ENCODE measurements at places on chromosomes 5 and 9.

DNA sequence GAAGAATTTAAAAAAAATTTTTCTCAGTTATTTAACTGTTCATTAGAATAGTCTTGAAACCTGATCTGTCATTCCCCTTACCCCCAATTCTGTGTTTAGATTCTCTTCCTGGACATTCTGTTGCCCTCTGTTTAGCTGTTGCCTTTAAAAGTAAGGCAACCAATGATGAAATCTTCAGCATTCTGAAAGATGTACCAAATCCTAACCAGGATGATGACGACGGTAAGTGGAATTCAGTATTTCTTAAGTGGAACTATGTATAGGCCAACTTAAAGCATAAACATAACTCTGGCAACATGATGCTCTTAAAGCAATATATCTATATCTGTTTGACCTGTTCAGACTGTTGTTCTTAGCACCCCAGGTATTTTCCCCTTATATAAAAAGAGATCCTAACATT lies 27.2 kb downstream of the NCBP1 start:
- no peak for DNase-seq

- DNase-seq = no peak
Measured at GRCh38 chr9:16500386-16500785, 370.1 kb downstream of the BNC2 start.

DNA sequence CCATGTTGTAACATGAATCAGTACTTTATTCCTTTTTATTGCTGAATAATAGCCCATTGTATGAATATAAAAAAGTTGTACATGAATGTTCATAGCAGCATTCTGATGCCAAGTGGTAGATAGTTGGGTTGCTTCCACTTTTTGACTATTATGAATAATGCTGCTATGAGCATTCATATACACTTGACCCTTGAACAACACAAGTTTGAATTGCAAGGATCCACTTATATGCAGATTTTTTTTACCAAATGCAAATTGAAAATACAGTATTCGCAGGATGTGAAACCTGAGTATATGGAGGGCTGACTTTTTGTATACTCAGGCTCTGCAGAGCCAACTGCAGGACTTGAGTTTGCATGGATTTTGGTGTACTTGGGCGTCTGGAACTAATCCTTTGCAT lies 14.7 kb upstream of the SIL1 start:
- no peak for DNase-seq

GRCh38 chr9:3977614-3978112 lies 322.2 kb downstream of the GLIS3 start:
- DNase-seq = no peak

DNA sequence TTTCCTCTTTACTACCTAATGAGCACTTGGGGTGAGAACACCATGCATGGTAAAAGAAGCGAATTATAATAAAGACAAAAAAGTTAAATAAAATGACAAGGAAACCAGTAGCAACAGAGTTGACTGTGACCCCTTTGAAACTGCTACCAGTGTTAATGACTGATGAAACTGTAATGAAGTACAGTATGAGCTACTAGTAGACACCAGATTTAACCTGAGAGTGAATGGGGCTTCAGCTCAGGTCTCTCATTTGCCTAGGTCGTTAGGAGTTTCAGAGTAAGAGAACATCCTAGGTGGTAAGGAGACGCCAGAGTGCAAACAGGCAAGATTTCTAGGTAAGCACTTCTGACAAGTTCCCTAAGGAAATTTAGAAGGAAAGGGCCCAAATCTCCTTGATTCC lies 346.4 kb downstream of the BNC2 start:
- no peak for DNase-seq

DNA sequence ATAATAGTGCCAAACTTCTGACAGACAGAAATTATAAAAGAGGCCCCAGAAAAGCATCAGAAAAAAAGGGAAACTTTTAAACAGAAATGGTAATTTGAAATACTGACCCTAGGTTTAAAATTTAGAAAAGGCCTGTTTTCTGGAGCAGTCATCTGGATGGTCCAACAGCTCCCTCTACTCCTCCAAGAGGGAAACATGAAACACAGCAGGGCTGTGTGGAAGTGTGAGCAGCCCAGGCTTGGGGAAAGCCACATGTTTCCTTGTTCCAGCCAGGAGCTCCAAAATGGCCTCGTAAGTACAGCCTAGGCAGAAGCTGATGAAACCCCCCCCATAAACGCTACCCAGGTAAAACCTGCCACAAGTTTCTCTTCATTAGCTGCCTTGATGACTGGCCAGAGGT lies 499.3 kb upstream of the ADAMTS16 start:
- no peak for DNase-seq

DNA sequence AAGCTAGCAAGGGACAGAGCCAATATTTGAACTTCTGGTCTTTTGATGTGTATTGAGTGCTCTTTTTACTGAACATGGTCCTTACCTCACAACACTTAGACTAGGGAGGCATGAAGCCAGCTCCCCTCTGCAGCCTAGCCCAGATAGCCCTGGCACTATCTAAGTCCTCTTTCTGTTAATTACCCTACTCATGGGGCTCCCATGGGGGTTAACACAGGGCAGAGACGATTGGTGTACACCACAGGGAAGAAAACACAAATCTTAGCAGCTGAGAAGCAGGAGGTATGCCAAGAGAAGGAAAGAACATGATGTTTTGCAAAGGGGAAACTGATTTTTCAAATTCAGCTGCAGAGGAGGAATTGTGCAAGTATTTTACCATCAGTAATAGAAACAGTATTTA lies 383.8 kb downstream of the TMEM232 start:
- DNase-seq = no peak

GRCh38 chr5:179268399-179268952 lies 76.8 kb downstream of the ADAMTS2 start:
- DNase-seq = no peak

DNA sequence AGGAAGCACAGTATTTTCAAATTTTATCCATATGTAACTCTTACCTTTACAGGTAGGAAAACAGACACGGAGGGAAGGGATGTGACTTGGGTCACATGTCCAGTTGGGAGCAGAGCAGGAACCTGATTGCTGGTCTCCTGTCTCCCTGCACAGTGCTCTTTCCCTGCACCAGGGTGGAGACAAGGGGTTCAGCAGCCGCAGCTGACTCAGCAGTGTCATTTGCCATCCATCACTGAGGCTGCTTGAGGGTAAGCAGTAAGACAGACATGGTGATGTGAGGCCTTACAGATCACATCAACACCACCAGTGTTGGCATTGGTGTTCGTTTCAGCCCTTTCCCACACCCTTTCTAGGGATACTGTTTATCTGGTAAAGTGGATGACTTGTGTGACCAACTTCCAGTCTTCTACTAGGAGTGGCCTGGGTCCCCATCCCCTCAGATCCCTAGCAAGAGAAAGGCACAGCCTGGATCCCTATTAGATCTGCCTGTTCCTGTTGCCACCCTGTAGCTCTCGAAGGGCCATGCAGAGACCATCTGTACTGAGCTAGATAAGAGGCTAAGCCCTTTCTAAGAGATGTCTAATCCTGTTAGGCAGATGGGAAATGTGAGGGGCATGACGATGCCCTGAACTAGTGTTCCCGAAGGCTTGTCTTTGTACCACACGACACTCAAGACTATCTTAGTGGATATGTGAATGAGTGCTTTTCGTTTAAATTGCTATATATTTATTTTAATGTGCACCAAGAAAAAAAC lies 29.1 kb downstream of the FRMPD1 start:
- no peak for DNase-seq

DNA sequence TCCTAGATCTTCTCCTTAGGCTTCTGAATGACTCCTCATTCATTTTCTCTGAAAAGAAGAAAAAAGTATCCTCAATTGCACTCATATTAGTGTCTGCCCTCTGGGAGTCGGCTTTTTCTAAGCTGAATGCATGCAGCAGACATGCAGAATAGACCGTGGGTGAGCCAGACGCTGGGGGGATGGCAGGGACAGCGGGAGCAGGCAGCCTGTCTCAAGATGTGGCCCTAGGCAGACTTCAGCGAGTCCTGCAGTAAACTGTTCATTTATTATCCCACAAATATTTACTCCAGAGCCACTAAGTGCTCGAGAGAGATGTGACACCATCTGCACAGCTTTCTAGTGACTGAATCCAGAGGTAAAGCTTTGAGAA lies 164.9 kb upstream of the RAI14 start:
- no peak for DNase-seq

- no peak for DNase-seq
Measured at GRCh38 chr5:137731176-137731575, 4.7 kb downstream of the KLHL3 start.

DNA sequence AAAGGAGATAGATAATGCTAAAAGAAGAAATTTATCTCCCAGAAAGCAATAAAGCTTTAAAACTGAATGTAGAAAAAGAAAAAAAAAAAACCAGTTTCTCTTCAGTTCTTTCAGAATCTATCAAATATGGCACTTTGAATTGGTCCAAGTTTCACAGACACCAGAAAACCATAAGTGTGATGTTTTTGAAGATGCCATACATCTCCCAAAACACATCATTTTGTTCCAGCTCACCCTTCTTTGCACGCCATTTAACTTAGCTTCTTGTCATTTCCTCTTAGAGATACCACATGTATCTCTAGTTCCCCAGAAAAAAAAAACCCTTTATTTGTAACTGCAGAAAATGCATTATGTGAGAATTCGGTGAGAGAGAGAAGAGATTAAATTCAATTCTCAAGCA lies 46.1 kb upstream of the MAMDC2 start:
- DNase-seq = no peak

DNA sequence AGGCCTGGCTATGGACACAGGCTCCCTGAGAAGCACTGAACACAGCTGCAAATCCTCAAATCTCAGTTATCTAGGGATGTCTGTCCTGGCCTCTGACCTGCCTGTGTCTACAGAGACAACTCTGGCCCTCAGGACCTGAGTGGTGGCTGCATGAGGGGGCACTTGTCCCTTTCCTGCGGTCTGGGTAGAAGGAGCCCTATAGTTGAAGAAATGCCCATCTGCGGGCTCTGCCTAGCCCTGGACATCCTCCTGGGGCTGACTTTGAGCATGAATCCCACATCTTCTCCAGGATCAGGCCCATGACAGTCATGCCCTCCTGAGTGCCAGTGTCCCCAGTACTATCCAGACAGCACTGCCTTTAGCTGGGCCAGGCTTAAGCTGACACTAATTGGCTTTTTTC lies 10.0 kb downstream of the DNAJB5 start:
- no peak for DNase-seq

DNA sequence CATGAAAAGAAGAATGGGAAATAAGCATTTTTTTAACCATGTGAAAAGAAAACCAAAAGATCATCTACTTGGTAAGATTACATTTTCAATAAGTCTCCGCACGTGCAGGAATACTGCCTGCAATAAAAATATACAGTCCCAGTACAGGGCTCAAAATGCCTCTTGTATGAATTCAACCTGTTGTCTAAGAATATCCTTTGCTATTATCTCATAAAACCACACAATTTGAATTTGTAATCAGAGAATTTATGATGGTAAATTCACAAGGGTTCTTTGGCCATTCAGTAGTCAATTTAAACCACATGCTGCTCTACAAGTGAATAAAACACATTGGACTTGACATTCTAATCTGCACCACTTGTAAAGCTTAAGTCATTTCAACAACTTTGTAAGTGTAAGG lies 46.6 kb downstream of the ST8SIA4 start:
- no peak for DNase-seq

DNA sequence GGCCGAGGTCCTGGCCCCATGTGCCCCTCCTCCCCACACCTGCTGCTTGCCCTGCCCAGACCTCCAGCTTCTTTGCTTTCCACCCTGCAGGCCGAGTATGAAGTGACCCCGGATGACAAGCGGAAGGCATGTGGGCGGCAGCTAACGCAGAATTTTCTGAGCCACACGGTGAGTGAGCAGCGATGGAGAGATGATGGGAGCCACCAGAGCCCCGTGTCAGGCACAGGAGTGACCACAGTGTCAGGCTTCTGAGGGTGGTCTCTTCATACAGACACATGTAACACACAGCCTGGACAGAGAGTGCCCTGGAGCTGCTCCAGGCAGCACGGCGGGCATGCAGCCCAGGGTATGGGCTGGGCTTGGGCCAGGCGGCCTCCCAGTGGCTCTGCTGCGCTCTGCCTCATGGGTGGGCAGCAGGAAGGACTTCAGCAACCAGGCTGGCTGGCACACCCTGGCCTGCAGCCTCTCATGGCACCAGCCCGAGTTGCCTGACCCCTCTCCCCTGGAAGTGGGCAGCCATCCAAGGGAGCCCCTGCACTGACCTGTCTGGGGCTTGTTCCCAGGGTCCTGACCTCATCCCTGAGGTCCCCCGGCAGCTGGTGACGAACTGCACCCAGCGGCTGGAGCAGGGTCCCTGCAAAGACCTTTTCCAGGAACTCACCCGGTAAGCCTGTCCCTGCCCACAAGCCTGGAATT lies 5.8 kb downstream of the GRK6 start:
- no peak for DNase-seq

GRCh38 chr5:95631991-95632675 lies 12.2 kb downstream of the GPR150 start:
- DNase-seq = peak; percentile 56

GRCh38 chr9:129474740-129475404 lies 146.0 kb downstream of the C9orf50 start:
- no peak for DNase-seq

- no peak for DNase-seq
Measured at GRCh38 chr5:65120371-65120967, 351.7 kb downstream of the CWC27 start.

DNA sequence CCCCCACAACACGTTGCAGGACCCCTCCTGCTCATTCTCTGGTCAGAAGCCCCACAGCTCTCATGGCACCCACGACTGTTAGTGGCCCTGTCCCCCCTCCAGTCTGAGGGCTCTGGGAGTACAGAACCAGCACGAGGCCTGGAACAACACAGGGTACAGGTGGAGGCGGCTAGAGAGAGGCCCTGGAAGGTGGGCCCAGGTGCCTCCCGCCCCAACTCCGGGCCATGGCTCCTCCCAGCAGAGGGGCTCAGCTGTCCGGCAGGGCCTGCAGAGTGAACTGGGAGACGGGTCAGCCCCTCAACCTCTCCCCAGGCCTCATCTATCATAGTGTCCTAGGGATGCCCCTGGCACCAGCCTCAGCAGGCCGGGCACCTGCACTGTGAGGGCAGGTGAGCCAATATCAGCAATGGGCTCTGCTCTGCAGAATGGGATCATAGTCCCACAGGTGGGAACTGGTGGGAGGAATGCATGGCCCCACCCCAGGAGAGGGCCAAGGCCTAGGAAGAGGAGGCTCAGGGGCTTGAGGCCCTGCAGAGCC lies 58.6 kb downstream of the BARX1 start:
- no peak for DNase-seq

- DNase-seq = no peak
Measured at GRCh38 chr9:132514011-132514744, 68.2 kb upstream of the BARHL1 start.

DNA sequence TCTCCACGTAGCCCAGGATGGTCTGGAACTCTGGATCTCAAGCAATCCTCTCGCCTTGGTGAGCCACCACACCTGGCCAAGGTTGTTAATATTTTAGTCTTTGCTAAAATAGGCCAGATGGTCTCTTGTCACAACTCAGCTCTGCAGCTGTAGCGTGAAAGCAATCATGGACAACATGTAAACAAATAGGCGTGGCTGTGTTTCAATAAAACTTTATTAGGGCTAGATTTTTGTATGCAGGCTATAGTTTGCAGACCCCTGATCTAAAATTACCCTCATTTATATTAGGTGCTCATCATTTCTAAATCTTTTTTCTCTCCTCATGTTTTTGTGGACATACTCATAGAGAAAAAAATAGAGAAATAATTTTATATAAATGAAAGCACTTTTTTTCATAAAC lies 72.1 kb upstream of the SLC28A3 start:
- no peak for DNase-seq

- DNase-seq = no peak
Measured at GRCh38 chr9:89168901-89169813, 9.5 kb downstream of the SHC3 start.

Measured in activated CD8-positive, alpha-beta memory T cell treated with anti-CD3 and anti-CD28 coated beads, Interleukin-2, amount 50 U/mL, for 4 hours (primary cell).